NCI-H774 (cell line): ENCODE measurements at places on chromosomes 3 and 15.

DNA sequence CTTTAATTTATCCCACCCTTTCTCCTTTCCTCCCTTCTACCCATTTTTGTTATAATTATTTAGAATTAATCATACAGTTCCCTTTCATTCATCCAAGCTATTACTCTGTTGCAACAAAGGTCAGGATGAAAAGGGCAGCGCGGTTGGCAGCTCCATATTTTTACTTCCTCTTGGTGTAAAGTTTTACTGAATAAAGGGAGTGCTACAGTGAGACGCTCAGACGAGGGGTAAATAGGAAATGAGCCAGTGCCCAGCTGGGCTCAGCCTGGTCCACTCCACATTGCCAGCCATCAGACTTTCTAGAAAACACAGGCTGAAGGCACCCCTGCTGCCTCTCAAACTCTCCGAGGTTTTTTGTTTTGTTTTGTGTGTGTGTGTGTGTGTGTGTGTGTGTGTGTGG, 21.9 kb upstream of the ZBTB38 start:
- DNase-seq: no peak

GRCh38 chr3:192174283-192174682, 553.1 kb downstream of the FGF12 start:
- no peak for DNase-seq

DNA sequence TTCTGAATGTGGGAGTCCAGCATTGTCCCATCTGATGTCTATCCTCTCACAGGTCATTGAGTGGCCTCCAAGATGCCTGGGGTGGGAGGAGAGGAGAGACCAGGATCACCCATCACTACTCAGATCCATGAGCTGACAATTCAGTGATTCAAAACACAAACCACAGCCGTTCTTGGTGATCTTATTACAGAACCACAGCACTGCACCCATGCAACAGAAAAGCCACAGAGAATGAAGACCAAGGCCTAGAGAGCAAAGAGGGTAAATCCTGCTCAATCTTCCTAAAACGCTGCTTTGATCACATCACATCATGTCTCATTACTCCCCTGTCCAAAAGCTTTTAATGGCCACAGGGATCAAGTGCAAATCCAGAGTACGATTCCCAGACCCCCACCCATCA, 23.5 kb downstream of the ANP32A start:
- no peak for DNase-seq

- no peak for DNase-seq
Measured at GRCh38 chr15:36590838-36591237, 11.4 kb downstream of the CDIN1 start.

DNA sequence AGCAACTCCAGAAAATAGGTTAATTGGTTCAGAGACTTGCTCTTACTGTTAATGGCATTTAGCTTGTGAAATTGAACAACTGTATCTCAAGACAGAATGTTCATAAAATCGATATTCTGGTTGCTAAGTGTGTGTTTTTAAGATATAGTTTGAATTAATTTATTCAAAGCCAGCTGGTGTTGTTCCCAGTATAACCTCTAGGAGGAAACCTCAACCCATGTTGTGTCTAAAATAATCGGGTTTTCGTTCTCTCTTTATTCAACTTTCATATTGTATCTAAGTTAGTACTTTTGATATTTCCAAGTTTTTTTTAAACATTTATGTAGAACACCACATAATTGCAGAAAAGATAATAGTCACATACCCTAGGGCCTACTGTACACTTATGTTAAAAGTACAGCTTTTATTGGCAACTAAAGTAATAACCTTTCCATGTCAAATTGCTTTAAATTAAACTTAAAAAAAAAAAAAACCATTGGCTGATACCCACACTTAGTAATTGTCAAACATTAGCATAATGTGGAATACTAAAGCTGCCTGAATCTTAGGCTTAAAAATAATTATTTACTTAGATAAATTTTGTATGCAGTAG, 90.9 kb downstream of the SAMMSON start:
- DNase-seq: no peak
